ENCODE measurements at places on chromosomes 3 and 15.

GRCh38 chr3:191303596-191303995, 25.6 kb upstream of the CCDC50 start:
- DNase-seq: no peak

DNA sequence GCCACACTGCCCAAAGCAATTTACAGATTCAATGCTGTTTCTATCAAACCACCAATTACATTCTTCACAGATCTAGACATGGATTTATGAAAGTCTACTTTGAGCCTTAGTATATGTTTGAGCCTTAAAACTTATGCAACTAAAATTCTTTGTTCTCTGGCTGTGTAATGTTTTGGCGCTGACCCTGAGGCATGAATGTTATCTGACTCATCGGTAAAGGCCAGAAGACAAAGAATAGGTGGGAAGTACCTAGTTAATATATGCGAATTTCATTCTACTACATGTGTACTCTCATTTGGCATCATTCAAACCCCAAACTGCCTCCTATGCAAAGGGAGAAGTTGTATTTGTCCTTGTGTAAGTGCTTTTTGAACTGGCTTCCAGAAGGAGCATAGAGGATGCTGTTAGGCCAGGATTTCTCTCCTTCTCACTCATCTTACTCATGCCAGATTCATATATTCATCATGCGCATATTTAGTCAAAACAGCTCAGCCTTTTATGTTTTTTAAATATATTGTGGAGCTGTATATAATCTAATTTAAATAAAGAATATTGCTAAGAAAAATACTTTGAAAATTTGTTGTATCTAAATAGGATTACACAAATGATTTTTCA, 204.2 kb downstream of the NFKBIZ start:
- DNase-seq: no peak

DNA sequence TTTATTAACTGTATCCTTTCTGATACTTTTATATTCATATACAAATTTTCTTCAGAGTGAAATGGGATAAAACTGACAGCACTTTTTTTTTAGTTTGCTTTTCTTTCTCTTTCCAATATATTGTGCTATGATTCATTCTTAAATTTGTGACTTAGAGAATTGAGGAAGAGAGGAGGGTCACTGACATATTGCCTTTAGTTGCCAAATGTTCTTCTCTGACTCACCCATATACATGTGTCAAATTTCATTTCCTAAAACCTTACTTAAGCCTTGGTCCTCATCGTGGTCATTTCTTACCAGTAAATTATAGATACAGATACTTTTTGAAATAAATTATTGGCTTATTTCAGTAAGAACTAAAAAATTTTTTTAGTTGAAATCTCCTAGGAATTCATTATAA, 53.9 kb downstream of the CLASP2 start:
- no peak for DNase-seq

DNA sequence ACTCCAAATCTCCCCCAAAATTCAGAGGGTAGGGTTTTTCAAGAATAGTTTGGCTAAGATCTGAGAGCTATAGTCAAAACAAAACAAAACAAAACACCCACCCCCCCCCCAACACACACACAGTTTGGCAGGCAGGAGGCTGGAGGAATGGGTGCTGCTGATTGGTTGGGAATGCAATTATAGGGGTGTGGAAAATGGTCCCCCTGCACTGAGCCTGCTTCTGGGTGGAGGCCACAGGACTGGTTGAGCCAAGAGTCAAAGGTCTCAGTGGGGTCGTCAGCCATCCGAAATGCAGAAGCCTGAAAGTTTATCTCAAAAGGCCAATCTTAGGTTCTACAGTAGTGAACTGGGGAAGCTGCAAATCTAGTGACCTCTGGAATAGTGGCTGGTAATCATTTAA, 2.5 kb upstream of the HACD2 start:
- DNase-seq: no peak

DNA sequence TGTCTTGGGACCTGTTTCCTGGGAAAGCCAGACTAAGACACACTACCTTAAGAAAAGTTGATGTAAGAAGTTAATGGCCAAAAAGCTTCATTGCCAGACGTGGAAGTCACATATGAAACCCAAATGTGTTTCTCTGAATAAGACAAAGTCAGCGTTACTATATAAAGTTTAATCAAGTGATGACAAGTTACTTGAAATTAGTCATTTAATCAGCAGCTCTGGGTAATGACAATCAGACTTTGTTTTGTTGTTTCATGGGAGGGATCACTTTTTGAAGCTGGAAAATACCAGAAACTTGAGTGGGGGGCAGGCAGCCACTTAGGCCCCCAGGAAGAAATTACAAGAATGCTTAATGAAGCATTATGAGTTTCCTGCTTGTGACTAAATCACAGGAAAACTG, 218.6 kb downstream of the PTPRG start:
- no peak for DNase-seq

GRCh38 chr3:172625404-172625803, 85.5 kb downstream of the NCEH1 start:
- no peak for DNase-seq

DNA sequence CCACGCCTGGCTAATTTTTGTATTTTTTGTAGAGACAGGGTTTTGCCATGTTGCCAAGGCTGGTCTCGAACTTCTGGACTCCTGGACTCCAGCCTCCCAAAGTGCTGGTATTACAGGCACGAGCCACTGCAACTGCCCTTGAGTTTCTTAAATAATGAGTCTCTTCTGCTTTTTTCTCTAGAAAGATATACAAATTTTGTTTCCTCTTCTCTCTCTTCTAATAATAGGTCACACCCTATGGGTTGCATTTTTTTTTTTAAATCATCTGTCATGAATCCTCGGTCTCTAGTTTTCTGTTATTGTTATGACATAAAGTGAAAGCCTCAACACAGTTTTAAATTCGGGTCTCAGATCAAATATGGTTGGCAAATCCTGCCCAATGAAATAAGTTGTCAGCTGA, 111.2 kb downstream of the IL12A start:
- DNase-seq: no peak

DNA sequence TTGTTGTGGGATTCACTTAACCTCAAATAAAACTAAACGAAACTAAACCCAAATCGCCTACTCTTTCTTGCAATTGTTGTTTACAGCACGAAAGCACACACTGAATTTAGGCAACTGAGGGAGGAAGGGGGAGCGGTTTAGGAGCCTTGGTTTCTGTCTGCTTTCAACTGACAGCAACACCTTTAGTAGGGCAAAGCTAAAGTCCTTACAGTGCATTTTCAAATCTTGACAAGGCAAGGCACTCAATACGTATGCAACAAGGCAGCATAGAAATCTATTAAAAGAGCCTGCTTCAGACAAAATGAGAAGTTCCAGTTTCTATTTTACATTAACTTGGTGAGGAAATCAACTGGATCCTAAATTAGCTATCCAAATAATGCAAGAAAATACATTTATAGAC, 174.6 kb downstream of the CHST2 start:
- DNase-seq: no peak

Data from GM04503 (cell line).